NCI-H345 (cell line): ENCODE measurements at places on chromosomes 5 and 9.

DNA sequence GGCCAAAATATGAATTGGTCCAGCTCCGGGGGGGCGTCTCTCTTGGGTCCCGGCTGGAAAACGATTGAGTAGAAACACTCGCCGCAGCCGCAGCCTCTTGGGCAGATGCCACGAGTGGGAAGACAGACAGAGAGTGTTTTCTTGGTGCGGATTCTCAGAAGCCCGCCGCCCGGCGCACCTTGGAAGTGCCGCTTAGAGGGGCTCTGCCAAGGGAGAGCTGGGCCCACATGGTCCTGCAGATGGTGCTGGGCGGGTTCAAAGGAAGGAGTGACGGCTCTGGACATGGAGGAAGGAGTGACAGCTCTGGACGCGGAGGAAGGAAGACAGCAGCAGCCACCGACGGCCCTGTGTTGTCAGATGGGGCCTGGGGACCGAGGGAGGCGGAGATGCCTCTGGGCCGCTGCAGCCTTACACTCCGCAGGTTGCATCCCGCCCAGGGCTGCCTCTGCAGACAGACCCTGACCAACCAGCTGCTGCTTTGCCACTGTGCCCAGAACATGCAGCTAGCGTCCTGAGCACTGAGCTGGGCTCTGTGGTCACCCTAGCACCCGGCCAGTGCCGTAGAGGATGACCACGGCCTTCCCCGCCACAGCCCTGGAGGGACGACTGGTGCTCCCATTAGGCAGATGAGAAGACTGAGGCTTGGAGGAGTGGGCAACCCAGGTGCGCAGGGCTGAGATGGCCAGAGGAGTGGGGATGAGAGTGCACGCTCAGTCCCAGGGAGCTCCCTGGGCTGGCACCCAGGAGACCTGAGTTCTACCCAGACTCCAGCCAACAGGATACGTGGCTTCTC lies 20.8 kb upstream of the QRFP start:
- no peak for DNase-seq

DNA sequence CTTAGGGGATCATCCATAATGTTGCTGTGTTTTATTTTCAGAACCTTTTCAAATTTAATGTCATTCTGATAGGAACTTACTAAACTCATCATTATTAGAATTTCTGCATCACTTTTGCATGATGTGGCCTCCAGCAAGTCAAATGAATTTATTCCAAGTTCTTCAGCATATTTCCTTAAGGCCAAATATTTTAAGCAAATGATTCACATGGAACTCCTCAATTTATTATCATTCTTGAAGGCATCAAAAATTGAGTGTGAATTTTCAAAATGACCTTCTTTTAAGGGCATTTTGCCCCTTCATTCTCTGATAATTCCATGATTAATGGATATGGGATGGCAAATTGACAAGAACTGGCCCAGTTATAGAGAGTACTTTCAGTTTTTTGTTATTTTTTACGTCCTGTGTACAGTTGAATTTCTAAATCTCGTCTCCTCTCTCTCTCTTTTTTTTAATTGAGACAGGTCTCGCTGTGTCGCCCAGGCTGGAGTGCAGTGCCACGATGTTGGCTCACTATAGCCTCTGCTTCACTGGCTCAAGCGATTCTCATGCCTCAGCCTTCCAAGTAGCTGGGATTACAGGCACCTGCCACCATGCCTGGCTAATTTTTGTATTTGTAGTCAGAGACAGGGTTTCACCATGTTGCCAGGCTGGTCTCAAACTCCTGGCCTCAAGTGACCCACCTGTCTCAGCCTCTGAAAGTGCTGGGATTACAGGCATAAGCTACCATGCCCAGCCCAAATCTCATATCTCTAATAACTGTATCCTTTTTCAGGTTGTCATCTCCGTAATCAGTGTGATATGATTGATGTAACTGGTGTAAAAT lies 29.1 kb downstream of the GPR21 start:
- no peak for DNase-seq

- no peak for DNase-seq
These were observed 95.3 kb downstream of the IRX2 start for GRCh38 chr5:2656206-2656605.

GRCh38 chr5:88782571-88782970 lies 100.4 kb downstream of the MEF2C start:
- DNase-seq, result no peak

- no peak for DNase-seq
These were observed 45.6 kb downstream of the SUB1 start for GRCh38 chr5:32630867-32631491.

GRCh38 chr5:133232435-133232834 lies 180.6 kb downstream of the HSPA4 start:
- no peak for DNase-seq

DNA sequence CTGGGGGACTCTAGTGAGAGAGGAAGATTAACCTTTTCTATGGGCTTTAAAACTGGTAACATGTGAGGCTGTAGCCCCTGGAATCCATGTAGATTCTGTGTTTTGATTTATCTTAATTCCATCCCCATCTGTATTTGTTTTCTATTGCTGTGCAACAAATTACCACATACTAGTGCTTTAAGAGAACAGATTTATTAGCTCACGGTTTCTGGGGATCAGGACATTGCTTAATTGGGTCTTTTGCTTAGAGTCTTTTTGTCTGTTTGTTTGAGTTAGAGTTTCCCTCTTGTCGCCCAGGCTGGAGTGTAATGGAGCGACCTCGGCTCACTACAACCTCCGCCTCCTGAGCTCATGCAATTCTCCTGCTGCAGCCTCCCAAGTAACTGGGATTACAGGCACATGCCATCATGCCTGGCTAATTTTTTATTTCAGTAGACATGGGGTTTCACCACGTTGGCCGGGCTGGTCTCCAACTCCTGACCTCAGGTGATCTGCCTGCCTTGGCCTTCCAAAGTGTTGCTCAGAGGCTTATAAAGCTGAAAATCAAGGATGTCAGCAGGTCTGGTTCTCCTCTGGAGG lies 29.9 kb upstream of the GNA14 start:
- no peak for DNase-seq

DNA sequence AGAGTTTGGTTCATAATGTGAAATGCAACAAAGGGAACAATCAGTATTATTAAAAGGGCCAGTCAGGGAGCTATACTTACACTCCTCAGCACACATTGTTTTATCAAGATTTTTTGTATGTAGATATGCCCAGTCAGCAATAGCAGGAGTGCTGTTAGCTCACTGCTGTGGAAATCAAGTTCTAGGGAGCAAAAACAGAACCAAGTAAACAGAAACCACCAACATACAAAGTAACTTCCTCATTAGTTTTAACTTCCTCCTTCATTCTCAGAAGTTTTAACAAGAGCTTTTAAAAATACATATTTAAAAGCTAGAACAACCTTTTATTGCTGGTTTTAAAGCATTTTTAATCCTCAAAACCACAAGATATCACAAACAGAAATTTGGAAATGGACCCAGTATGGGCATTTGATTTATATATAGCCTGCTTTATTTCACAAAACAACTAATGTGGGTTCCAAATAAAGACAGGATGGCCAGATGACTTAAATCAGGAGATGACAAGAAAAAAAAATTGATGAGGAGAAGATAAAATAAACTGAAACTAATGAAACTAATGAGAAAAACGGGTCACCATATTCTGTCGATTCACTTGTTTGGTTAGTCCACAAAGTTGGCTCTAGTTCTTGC lies 178.5 kb downstream of the ADAMTS12 start:
- DNase-seq, result no peak

DNA sequence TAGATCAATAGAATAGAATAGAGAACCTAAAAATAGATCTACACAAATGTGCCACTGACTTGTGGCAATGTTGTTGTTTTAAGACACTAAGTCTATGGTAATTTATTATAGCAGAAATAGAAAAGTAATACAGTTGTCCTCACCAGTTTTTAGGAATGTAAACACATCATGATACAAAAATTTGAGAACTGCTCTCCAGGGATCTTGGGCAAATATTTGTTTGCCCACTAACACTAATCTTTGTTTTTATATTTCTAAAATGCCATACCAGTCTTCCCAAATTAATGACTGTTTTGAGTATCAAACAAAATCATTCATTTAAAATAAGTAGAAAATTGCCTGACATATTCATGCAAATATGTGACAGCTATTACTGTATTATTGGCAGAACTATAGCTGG lies 297.6 kb downstream of the BRINP1 start:
- no peak for DNase-seq

- DNase-seq, result no peak
These were observed 258.8 kb upstream of the RFX3 start for GRCh38 chr9:3784641-3785040.

- DNase-seq, result peak; percentile 13
These were observed 722 bp downstream of the TBC1D9B start for GRCh38 chr5:179906795-179907555.

DNA sequence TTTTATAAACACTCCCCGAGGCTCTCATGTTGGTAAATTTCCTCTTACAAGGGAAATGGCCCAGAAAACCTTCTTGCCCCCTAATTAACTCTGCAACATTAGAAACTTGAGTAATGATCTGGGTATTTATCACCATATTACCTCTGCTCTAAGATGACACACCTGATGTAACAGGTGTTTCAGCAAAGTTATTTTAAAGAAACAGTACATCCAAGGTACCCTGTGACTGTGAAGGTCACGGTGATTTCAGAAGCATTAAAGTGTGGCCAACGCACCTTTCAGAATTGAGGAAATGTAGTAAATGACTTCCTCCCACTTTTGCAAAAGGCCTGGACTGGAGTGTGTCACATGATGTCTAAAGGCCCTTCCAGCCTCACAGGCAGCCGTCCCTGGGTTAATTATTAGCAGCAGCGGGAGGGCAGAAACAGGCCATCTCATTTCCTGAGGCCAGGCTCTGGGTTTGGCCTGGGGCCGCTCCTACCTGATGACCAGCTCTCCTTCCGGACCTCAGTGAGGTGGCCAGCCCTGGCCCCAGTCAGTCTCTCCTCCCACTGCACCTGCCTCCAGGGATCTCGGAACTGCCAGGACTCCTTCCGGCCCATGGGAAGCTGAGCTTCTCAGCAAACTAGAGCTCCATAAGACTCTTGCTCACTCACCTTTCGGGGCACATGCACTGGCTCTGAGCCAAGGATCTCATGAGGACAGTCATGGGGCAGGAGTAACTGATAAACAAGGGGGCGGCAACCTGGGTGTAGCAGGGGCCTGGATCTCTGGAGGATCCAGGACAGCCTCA lies 20.7 kb downstream of the PTPN3 start:
- DNase-seq, result peak; percentile 41
